ENCODE measurements at places on chromosomes 1 and 21. TPM values are rescaled to one million over a fixed set of nuclear protein-coding genes. Genes with fewer than 3 reads are reported as not detected.

Gene RGL1
- total RNA-seq: 15.9 TPM

Gene BARHL2
- total RNA-seq: not detected

DNA sequence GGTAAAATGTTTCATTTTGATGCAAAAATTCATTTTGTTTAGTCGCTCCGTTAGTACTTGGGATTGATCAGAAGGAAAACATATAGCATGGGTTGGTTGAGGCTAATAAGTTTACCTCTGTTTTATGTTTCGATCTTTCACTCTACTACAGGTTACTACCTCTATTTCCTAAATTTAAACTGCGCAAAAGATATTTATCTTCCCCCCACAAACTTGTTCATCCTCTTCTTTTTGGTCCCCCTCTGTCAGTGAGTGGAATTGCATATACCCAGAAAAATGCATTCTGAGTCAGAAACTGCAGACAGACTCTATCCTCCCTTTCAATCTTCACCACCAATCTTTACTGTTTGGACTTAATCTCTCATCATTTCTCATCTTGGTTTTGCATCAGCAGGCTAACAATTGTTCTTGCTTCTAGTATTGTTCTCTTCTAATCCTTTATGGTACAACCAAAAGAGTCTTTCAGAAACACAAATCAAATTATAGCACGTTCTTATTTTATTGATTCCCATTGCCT lies 316.0 kb upstream of the ADGRL4 start:
- no peak for DNase-seq

DNA sequence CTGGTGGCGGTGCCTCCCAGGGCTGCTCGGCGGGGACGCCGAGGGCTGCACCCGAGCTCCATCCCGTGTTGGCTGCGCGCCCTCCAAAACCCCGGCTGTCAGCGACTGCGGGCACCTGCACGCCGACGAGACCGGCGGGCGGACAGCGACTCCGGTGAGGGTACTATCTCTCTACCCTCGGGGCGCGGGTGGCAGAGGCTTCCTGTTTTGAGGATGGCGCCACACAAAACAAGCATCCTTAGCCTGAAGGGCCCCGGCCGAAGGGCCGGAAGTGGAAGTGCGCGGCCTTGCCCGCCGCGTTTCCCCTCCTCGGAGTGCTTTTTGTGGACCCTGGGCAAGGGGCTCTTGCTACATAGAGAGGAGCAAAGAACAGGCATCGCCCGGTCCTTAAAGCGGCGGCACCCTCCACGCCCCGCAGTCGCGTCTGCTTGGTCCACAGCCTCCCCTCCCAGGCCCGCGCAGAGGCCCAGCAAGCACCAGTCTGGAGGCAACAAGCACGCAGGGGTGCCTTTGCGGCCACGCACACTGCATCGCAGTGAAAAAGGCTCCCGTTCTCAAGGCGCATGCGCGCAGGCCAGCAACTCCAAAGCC lies 561 bp upstream of the COQ8A start:
- DNase-seq: peak; percentile 85

GRCh38 chr1:4121293-4121684 lies 221.2 kb upstream of the C1orf174 start:
- DNase-seq: no peak

- DNase-seq: no peak
Observed at GRCh38 chr1:188689542-188689941, 1788.1 kb downstream of the BRINP3 start.
